Left renal cortex interstitium (tissue), 4 donors: ENCODE measurements at places on chromosomes 11 and 22. TPM values are rescaled to one million over a fixed set of nuclear protein-coding genes. Genes with fewer than 3 reads are reported as not detected.

The MYRF gene
- 17.3 TPM for polyA plus RNA-seq

The HYLS1 gene
- 11.4 TPM for polyA plus RNA-seq

The OR8A1 gene
- polyA plus RNA-seq = not detected

The APLNR gene
- polyA plus RNA-seq = 76.7 TPM

The TUB gene
- polyA plus RNA-seq = 26.3 TPM

The PVALB gene
- polyA plus RNA-seq = 10.6 TPM

The NELL1 gene
- polyA plus RNA-seq = 1.5 TPM

The TRIM22 gene
- 11.9 TPM for polyA plus RNA-seq

The CLCF1 gene
- polyA plus RNA-seq = 6.8 TPM

The TCN1 gene
- polyA plus RNA-seq = not detected

The C1QTNF4 gene
- polyA plus RNA-seq = 4.3 TPM

The KCNJ1 gene
- 86.3 TPM for polyA plus RNA-seq

The TTC12 gene
- polyA plus RNA-seq = 45.5 TPM

The PDXP gene
- polyA plus RNA-seq = 22.7 TPM

The TSPAN18 gene
- polyA plus RNA-seq = 59.0 TPM

The MOGAT2 gene
- 1.2 TPM for polyA plus RNA-seq

The OR52N4 gene
- not detected for polyA plus RNA-seq

The NXPE1 gene
- polyA plus RNA-seq = 0.13 TPM
